ENCODE measurements at places on chromosomes 3 and 15. TPM values are rescaled to one million over a fixed set of nuclear protein-coding genes. Genes with fewer than 3 reads are reported as not detected.

- H3K27ac ChIP-seq = no peak overlapping the region
- H3K4me3 ChIP-seq = no peak overlapping the region
- H3K4me1 ChIP-seq = no peaks in the 10 kb centered on the region
- H3K36me3 ChIP-seq = no peaks in the 10 kb centered on the region
- DNase-seq = no peak
- no peaks in the 10 kb centered on the region for H3K27me3 ChIP-seq
Measured at GRCh38 chr3:183265157-183265642, 12.1 kb downstream of the B3GNT5 start.

DNA sequence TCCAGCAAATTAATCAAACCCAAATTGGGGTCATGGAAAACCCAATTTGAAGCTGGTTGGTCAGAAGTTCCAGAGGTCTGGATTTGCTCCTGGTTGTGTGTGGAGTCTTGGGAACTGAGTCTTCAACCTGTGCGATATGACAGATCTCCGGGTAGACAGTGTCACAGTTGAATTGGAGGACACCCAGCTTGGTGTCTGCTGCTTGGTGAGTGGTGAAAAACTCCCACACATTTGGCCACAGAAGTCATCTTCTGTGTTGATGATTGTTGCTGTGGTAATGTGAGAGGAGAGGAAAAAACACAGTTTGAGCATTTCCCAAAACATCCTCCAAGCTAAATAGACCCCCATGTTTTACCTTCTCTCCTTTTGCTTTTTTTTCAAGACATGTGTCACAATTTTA is 218.1 kb downstream of the TP63 start:
- no peak overlapping the region for H3K4me3 ChIP-seq
- H3K36me3 ChIP-seq = no peaks in the 10 kb centered on the region
- H3K27me3 ChIP-seq = no peaks in the 10 kb centered on the region
- DNase-seq = no peak
- peaks cover 7% of the 10 kb centered on the region for H3K4me1 ChIP-seq
- no peak overlapping the region for H3K27ac ChIP-seq

Gene CAMP
- total RNA-seq = not detected

Gene UTS2B
- total RNA-seq = 0.32 TPM

All from cardiac muscle cell (in vitro differentiated cells and primary cell).